PC-3 (cell line): ENCODE measurements at places on chromosomes 1 and 21.
A peak's percentile ranks its signal among the peaks of the same experiment; 100 is the strongest.

DNA sequence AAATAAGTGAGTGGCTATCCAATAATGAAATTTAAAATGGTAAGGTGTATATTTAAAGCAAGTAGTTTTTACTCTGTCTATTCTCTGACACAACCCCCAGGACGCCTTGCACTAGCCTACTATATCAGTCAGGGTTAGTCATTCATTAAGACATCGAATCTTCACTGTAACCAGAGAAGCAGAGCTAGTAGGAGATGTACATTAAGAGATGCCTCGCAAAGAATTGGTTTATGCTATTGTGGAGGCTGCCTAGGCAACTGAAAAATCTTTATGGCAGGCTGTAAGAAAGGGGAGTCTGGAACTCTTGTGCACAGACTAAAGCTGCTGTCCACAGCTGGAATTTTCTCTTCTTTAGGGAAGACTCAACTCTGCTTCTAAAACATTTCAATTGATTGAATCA, 28.8 kb downstream of the NTNG1 start:
- no peak for DNase-seq

DNA sequence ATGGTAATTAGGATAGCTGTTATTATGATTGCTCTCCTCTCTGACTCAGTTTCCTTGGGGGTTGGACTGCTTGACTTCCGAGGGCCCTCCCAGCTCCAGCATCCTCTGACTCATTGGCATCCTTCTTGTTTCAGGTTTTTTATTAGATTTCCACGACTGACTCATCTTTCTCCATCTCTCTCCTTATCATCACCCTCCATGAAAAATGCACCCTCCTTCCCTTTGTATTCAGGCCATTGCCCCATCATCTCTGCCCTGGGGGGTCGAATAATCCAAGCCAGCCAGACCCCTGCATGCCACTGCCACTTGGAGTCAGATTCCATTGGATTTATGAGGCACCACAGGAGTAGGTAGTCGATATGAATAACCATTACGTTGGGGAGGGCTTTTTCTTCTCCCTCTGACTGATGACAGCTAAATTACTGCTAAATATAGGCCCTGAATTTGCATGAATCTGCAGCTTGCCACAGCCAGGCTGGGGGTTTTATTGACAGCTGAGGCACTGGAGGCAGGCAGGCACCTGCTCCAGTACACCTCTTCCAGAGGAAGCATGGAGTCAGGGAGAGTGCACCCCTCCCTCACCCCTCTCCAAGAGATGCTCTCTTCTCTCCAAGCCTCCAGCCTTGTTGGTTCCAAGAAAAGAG, 91.7 kb downstream of the C1orf94 start:
- DNase-seq: peak; percentile 35

DNA sequence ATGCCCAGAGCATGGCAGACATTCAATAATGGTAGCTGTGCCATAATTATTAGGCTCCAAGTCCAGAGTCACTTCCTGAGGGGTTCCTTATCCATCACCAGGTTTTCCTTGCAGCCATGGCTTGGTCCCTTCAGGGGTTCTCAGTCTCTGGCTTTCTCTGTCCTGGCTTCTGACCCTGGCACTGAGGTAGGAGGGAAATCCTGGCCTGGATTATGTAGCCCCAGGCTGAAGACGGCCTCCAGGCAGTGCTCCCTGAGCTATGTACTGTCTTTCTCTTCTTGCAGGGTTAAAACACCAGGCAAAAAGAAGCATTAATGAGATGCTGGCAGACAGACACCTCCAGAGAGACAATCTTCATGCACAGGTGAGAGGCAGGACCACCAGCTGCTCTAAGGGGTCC, 9.5 kb upstream of the PADI3 start:
- DNase-seq: peak; percentile 79

DNA sequence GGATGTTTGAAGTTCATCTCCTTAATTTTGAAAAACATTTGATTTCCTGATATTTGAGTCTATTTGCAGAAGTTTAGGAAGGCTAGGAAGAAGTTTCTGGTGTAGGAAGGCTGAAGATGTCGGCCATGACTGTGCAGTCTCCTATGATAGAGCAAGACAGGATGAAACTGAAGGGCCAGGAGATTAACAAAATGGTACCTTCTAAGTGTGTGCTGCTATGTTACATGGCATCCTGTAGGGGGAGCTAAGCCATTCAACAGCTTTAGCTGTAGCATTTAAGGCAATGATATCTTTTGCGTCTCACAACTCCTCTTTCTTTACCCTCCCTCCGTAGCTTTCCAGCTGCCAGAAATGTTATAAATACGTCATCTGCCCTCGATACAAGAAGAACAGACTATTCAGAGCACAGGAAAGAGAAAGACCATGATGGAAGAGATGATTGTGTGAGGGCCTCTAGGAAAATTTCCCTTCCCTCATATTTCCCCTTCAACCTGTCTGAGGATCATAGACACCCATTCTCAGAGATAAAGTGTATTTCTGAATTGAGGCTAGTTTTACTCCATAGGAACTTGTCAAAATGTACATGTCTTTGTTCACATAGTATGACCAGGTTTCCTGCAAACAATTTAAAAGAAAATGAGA, 61.1 kb downstream of the XCL1 start:
- peak; percentile 60 for DNase-seq

GRCh38 chr1:189206617-189207016, 1271.0 kb downstream of the BRINP3 start:
- peak; percentile 6 for DNase-seq

- DNase-seq: no peak
Measured at GRCh38 chr1:183143576-183144315, 42.3 kb upstream of the LAMC2 start.

DNA sequence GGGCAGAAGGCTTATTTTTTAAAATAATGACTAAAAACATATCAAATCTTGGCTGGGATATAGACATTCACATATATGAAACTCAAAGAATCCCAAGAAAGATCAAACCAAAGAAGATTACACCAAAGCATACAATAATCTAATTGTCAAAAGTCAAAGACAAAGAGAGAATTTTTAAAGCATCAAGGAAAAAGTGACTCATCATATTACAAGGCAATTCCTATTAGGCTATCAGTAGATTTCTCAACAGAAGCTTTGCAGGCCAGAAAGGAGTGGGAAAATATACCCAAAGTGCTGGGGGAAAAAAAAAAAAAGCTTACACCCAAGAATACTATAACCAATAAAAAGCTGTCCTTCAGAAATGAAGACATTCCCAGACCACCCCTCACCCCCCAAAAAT, 375.6 kb downstream of the BRINP2 start:
- peak; percentile 4 for DNase-seq

DNA sequence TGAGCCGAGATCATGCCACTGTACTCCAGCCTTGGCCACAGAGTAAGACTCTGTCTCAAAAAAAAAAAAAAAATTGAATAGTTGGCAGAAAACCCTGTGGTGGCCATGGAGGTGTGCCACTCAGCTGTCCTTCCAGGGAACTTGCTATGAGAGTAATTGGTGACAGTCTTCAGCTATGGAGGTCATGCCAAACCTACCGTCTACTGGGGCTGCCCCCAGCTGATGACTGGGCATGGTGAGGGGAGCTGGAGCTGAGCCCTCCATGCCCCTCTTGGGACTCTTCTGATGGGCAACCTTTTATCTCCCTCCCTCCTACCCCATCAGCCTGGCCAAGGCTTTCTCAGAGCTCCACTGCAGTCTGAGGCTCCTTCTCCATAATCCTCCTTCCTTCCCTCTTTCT, 84.2 kb downstream of the RYR2 start:
- no peak for DNase-seq

GRCh38 chr1:210342986-210343780, 14.5 kb downstream of the HHAT start:
- no peak for DNase-seq

DNA sequence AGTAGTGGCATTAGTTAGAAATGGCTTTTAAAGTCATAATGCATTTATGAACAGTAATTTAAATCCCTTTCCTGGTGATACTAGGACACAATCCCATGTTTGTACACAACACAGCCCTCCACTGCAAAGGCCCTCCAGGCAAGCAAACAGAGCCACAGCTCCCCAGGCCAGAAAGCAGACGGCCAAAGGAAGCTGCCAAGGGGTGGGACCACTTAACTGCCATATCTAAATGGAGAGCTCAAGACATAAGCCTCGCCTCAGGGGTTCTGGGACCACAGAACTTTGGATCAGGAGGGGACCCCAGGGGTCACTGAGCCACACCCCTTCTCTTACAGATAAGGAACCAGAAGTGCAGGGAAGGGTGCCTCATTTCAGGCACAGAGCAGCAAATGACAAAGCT, 189.7 kb downstream of the KCNH1 start:
- DNase-seq: no peak

DNA sequence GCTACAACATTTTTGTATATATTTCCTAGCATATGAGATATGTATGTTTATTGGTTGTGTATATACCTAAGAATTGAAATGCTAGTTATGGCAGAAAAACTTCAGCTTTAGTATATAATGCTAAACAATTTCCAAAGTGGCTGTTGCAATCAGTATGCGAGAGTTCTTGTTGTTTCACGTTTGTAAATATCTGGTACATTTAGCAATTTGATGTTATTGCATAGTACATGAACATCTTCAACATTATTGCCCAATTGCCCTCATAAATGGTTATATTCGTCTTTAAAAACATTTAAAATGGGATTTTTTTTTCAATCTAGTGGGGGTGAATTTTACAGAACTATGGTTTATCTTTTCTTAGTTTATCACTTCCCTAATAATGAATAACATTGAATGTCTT, 86.2 kb upstream of the HP1BP3 start:
- no peak for DNase-seq

DNA sequence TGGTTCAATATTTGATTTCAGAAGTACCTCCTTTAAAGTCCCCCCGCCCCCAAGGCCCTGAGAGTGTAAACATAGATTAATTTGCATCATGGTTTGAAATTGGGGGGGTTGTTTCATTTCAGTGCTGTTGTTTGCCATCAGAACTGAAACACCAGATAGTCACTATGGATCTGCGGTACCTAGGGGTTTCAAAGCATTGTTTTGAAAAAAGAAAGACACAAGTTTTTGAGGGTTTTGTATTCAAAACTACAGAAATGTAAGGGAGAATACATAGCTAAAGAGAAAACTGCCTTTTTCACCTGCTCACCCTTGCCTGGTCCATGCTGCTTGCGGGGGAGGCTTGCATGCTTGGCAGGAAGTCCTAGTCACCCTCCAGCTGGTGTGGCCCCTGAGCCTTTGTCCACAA, 59.3 kb downstream of the ACP6 start:
- no peak for DNase-seq

- DNase-seq: peak; percentile 97
Measured at GRCh38 chr1:181112071-181112929, 23.8 kb downstream of the IER5 start.

GRCh38 chr1:96427616-96428015, 294.0 kb upstream of the PTBP2 start:
- no peak for DNase-seq

- no peak for DNase-seq
Measured at GRCh38 chr1:106061586-106062495, 994.6 kb upstream of the PRMT6 start.

DNA sequence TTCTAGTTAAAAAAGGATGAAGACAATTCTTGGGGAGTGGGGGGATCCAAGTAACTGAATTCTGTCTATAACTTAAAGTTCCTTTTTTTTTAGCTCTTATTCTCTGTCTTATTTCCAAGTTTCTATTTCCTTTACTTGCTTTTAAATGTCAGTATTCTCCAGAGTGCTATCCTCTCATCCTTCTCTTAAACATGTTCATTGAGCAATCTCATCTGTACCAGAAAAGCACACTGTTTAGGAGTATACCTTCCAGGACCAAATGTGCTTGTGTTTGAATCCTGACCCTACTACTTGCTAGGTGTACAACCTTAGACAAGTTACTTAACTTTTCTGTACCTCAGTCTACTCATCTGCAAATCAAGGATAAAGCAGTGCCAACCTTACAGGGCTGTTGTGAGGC, 50.1 kb downstream of the AKT3 start:
- no peak for DNase-seq

GRCh38 chr1:43049481-43049880, 90.8 kb upstream of the SLC2A1 start:
- no peak for DNase-seq

GRCh38 chr21:38400195-38400919, 97.9 kb downstream of the ERG start:
- no peak for DNase-seq

- DNase-seq: no peak
Measured at GRCh38 chr1:18573170-18573569, 57.5 kb upstream of the PAX7 start.

- DNase-seq: no peak
Measured at GRCh38 chr1:244865028-244865371, 657 bp upstream of the HNRNPU start.

GRCh38 chr1:110696818-110697217, 22.1 kb upstream of the KCNA3 start:
- DNase-seq: no peak

DNA sequence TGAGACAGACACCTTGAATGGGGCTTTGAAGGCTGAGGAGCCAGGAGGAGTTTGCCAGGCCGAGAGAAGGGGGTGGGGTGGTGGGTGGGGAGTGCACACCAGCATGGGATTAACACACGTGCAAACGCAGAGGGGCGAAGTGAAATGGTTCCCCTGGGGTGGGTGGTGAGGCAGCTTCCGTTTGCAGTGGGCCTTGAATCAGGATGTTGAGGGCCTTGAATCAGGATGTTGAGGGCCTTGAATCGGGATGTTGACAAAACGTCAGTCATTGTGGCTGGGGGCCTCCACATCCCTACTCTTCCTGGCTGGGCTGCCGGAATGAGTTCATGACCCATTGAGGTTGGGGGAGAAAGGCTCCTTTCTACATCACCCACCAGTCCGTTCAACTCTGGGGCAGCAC, 16.6 kb downstream of the LDLRAP1 start:
- DNase-seq: no peak
